Spinal cord (tissue), 10 donors: ENCODE measurements at places on chromosomes 3 and 15. TPM values are rescaled to one million over a fixed set of nuclear protein-coding genes. Genes with fewer than 3 reads are reported as not detected.
A peak's percentile ranks its signal among the peaks of the same experiment; 100 is the strongest.

GOLGA6L2 gene
- not detected for total RNA-seq

IP6K1 gene
- total RNA-seq: 30.2 TPM

VEPH1 gene
- total RNA-seq: 10.6 TPM

UROC1 gene
- total RNA-seq: not detected

AP3B2 gene
- 19.3 TPM for total RNA-seq

AMT gene
- total RNA-seq: 4.1 TPM

SAMD7 gene
- not detected for total RNA-seq

GABRR3 gene
- total RNA-seq: not detected

ITPKA gene
- 0.89 TPM for total RNA-seq

FRMD5 gene
- 20.8 TPM for total RNA-seq

SLC9A9 gene
- total RNA-seq: 39.7 TPM

RAD51 gene
- total RNA-seq: 2.5 TPM

LAMB2 gene
- total RNA-seq: 225 TPM

SERF2 gene
- 134 TPM for total RNA-seq

SLC28A1 gene
- 0.20 TPM for total RNA-seq

DNA sequence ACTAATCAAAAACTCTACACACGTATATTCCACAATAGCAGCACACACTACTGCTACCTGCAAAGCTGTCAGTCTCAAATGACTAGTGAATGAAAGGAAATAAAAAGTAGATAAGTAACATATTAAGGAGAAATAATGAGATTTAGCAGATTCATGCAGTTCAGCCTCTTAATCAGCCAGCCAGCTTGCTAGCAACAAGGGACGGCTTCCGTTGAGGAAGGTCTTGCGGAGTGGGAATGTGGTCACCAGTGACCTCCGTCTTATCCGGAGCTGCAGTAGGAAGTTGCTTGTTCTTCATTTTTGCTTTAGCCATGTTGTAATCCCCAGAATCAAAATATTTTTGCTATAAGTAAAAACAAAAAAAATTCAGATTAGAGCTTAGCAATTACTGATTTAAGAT lies 17.1 kb downstream of the ARPP19 start:
- H3K27ac ChIP-seq: no peak overlapping the region
- H3K4me3 ChIP-seq: no peak overlapping the region
- DNase-seq: no peak

GRCh38 chr15:48899793-48900192 lies 21.9 kb downstream of the EID1 start:
- H3K4me1 ChIP-seq: peaks cover 6% of the 10 kb centered on the region
- DNase-seq: no peak
- no peaks in the 10 kb centered on the region for H3K36me3 ChIP-seq

DNA sequence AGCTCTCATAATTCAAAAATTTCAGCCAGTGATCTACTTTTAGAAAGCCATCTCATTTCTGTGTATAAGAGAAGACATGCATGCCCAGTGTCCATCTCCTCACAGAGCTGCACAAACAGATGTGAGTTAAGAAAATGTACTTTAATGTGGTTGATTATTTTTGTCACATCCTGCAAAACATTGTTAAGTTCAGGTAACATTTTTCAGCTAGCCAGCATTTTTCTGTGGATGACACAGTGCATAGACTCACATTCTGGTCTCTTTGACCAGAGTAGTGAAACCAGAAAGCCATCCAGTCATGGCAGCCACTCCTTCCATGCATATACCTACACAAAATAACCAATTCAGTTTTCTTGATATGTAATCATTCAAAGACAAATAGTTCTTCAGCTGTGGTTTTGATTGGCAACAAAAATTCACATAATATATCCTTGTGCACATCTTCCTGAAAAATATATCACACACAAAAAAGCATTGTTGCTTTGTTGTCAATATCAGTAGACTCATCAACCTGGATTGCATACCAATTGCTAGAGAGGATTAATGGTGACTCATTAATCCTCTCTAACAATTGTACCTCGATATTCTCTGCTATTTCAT lies 2.1 kb upstream of the PLSCR1 start:
- no peaks in the 10 kb centered on the region for H3K27me3 ChIP-seq
- DNase-seq: no peak
- no peak overlapping the region for H3K27ac ChIP-seq

- no peaks in the 10 kb centered on the region for H3K36me3 ChIP-seq
- H3K4me1 ChIP-seq: peaks cover 3% of the 10 kb centered on the region
- DNase-seq: no peak
- H3K4me3 ChIP-seq: no peak overlapping the region
- H3K27ac ChIP-seq: no peak overlapping the region
Observed at GRCh38 chr3:187914231-187914630, 169.0 kb upstream of the BCL6 start.

DNA sequence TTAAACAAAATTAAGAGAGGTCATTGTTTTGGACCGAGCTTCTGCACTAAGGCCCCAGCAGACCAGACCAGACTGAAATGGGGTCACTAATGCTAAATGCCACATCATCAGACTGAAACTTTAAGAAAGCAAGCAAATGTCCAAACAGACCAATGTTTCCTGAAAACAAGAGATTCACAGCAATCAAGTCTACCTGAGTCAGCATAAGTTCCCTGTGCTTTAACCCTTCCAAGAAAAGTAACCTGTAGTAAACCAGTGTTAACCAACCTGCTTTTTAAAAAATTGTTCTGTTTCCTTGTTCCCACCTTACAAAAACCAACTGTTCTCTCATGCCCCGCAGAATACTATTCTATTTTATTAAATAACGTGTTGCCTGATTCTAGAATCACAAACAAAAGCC lies 241.1 kb upstream of the GADL1 start:
- H3K36me3 ChIP-seq: no peaks in the 10 kb centered on the region
- no peaks in the 10 kb centered on the region for H3K27me3 ChIP-seq
- no peak for DNase-seq
- no peaks in the 10 kb centered on the region for H3K4me1 ChIP-seq
- no peak overlapping the region for H3K4me3 ChIP-seq

GRCh38 chr3:100556673-100557310 lies 52.6 kb upstream of the ADGRG7 start:
- no peak for DNase-seq
- H3K27me3 ChIP-seq: no peaks in the 10 kb centered on the region
- no peaks in the 10 kb centered on the region for H3K36me3 ChIP-seq
- no peaks in the 10 kb centered on the region for H3K4me1 ChIP-seq

DNA sequence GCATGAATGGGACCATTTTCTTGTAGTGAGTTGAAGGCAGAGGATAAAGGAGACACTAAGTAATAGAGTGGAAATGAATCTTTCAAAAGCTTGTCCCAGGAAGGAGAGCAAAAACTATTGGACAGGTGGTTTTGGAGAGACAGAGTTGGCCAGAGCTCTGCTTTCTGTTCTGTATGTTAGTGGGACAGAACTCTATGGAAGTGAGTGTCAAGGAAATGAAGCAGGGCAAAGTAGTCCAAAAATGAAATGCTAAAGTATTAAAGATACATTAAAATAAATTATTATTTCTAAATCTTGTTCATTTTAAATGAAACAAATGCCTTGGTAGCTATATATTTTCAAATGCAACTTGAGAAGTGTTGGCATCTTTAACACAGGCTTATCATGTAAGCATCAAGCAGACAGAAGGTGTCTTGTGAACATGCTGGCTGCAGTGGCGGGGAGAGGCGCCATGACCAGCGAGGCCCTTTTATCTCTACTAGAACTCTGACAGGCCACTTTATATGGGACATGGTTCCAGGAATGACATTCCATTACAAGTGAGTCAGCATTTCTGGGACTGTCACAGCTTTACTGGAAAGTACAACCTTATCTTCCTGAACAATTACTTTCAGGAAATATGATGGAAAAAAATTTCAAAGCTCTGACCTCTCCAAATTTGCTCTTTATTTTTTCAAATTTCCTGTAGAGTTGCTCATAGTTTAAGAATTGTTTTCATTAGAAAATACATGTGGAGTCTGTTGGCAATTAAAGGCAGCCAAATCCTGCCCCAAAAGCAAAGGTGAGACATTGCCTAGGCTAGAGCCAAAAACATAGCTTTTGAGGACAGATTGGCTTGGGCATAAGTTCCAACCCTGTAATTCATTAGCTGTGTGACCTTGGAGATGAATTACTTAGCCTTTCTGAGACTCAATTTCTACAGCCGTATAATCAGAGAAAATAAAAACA lies 106.5 kb downstream of the ECT2 start:
- no peaks in the 10 kb centered on the region for H3K4me1 ChIP-seq
- H3K27me3 ChIP-seq: no peaks in the 10 kb centered on the region
- no peak overlapping the region for H3K4me3 ChIP-seq

DNA sequence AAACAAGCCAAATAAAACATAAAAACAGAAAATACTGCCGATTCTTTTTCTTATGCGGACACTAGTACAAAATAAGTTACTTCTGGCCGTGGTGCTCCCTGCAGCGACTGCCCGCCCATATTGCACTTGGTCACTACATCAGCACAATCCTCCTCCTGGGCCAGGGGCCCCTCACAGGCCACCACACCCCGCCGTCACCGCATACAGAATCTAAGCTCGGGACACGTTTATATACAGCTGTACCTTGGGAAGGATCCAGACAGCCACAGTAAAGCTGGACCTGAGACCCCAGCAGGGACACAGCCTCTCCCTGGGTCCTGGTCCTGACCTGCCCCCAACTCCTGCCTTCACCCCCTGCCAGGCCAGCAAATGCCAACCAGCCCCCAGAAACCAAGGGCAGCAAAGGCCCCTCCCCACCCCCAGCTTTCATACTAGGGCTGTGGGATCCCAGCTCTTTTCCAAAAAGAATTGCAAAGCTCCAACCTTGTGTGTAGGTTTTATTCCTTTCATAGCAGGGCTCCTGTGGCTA lies 12.9 kb upstream of the DNAJB8 start:
- H3K36me3 ChIP-seq: no peaks in the 10 kb centered on the region

DNA sequence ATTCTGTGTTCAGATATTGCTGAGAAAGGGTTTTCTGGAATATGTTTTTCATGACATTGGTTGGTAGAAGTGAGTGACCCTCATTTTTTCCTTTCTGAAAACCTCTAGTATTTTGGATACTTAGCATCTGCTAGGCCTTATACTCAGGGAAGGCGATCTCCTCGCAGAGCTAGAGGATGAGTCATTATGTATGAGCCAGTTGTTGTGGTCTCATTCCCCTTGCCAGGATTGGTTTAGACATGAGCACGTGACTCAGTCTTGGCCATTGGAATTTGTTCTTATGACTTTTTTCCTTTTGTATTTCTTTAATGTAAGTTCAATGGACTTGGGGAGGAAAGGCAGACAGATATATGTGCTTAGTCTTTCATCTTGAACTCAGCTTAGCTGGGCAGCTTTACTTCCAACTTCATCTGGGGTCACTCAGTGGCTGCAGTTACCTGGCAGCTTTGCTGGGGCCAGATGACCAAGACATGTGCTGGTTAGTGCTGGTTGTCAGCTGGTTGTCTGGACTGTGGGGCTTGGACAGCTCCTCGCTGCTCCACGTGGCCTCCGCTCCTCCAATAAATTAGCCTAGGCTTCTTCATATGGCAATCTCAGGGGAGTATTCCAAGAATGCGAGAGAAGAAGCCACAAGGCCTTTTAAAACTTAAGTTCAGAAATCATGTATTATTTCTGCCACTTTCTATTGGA lies 207.5 kb downstream of the IL20RB start:
- DNase-seq: no peak
- no peaks in the 10 kb centered on the region for H3K36me3 ChIP-seq
- H3K27ac ChIP-seq: no peak overlapping the region
- H3K4me1 ChIP-seq: no peaks in the 10 kb centered on the region

GRCh38 chr3:125150525-125151441 lies 61.8 kb downstream of the SLC12A8 start:
- no peak overlapping the region for H3K27ac ChIP-seq
- H3K4me3 ChIP-seq: no peak overlapping the region
- H3K36me3 ChIP-seq: no peaks in the 10 kb centered on the region
- no peaks in the 10 kb centered on the region for H3K27me3 ChIP-seq
- H3K4me1 ChIP-seq: peaks cover 17% of the 10 kb centered on the region

GRCh38 chr3:144590854-144591253 lies 619.2 kb downstream of the DIPK2A start:
- no peak overlapping the region for H3K27ac ChIP-seq
- no peaks in the 10 kb centered on the region for H3K36me3 ChIP-seq
- DNase-seq: no peak
- H3K27me3 ChIP-seq: no peaks in the 10 kb centered on the region

- no peak for DNase-seq
- H3K4me3 ChIP-seq: no peak overlapping the region
- H3K36me3 ChIP-seq: no peaks in the 10 kb centered on the region
- H3K27ac ChIP-seq: no peak overlapping the region
Observed at GRCh38 chr3:17032407-17033034, 147.8 kb downstream of the PLCL2 start.

GRCh38 chr3:44963571-44964325 lies 12.2 kb downstream of the ZDHHC3 start:
- peak; percentile 39 for DNase-seq
- H3K4me3 ChIP-seq: no peak overlapping the region
- H3K4me1 ChIP-seq: peaks cover 15% of the 10 kb centered on the region
- no peaks in the 10 kb centered on the region for H3K27me3 ChIP-seq
- peaks cover 3% of the 10 kb centered on the region for H3K36me3 ChIP-seq

GRCh38 chr3:183439515-183439914 lies 11.1 kb upstream of the MCF2L2 start:
- H3K27me3 ChIP-seq: no peaks in the 10 kb centered on the region
- H3K4me3 ChIP-seq: no peak overlapping the region
- H3K36me3 ChIP-seq: no peaks in the 10 kb centered on the region
- H3K4me1 ChIP-seq: no peaks in the 10 kb centered on the region
- H3K27ac ChIP-seq: no peak overlapping the region
- DNase-seq: no peak

DNA sequence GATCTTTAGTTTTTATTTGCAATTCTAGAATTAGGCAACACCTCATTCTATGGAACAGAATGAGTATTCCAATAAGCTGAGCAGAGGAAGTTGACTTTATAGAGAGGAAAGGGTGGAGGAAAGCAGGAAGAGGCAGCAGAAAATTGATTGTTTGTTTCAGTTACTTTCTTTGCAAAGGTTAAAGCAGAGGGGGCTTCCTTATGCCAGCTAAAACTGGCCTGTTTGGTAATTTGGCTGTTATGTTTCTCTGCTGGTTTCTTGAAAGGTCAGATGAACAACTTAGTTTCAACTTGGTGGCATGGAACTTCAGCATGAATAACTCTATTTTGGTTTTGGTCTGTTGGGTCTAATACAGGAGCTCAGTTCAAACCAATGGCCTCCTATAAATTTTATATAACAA lies 190.9 kb upstream of the IL12A start:
- DNase-seq: no peak
- H3K4me1 ChIP-seq: no peaks in the 10 kb centered on the region
- no peaks in the 10 kb centered on the region for H3K36me3 ChIP-seq
- H3K4me3 ChIP-seq: no peak overlapping the region
- no peak overlapping the region for H3K27ac ChIP-seq

DNA sequence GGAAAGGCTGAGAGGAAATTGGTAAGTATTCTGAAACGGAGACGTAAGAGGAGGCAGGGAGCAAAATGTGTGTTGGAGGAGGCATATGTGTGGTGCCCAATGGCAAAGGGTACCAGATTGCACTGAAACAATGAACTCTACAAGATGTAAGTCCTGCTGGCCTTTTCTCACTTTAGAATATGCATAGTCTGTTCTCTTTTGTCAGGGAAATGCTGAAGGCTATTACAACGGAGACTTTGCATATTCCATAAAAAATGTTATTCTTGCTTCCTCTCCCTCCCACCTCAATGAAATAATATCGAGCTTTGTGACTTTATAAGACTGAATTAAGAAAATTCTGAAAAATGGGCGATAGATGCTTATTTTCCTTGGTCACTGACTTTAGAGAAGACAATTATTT lies 85.9 kb downstream of the PEX5L start:
- DNase-seq: no peak
- no peak overlapping the region for H3K27ac ChIP-seq
- no peak overlapping the region for H3K4me3 ChIP-seq
- no peaks in the 10 kb centered on the region for H3K27me3 ChIP-seq
- H3K36me3 ChIP-seq: no peaks in the 10 kb centered on the region
